ENCODE measurements at places on chromosomes 3 and 15.

- no peak for DNase-seq
Measured at GRCh38 chr15:85037641-85038040, 56.0 kb downstream of the PDE8A start.

DNA sequence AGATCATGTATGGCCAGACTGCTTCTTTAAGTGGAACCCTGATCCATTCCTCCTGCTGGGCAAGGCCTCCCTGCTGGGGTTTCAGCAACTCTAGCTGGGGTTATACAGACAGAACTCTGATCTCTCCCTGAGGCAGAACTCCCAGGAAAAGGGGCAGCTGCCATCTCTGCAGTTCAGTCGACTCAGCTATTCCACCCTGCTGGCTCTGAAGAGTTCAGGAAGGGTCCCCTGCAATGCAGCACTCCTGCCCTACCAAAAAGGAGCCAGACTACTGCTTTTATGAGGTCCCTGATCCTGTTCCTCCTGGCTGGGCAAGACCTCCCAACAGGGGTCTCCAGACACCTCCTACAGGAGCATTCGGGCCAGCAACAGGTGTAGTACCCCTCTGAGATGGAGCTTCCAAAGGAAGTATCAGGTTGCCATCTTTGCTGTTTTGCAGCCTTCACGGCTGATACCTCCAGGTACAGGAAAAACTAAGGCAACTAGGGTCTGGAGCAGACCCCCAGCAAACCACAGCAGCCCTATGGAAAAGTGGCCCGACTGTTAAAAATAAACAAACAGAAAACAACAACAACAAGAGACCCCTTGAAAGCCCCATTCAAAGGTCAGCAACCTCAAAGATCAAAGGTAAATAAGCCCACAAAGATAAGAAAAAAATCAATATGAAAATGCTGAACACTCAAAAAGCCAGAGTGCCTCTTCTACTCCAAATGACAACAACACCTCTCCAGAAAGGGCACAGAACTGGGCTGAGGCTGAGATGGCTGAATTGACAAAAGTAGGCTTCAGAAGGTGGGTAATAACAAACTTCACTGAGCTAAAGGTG, 14.2 kb upstream of the CP start:
- no peak for DNase-seq

- DNase-seq, result no peak
Measured at GRCh38 chr3:5270666-5271371, 83.3 kb downstream of the EDEM1 start.

DNA sequence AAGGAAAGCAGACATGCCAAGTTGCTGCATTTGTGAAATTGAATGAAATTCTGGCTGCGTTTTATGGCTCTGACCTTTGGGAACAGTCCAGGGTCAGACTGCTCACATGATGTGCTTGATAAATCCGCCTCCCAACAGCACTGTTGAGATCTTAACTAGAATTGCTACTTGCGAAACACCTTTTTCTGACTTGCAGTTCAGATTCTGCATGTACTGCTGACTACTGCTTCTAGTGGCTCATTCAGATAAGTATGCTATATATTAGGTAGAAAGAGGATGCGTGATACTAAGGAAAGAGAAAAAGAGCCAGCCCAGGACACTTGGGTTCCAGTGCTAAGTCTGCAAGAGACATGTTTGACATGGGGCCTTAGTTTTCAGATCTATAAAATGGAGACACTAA, 129.4 kb downstream of the LPP start:
- DNase-seq, result no peak

DNA sequence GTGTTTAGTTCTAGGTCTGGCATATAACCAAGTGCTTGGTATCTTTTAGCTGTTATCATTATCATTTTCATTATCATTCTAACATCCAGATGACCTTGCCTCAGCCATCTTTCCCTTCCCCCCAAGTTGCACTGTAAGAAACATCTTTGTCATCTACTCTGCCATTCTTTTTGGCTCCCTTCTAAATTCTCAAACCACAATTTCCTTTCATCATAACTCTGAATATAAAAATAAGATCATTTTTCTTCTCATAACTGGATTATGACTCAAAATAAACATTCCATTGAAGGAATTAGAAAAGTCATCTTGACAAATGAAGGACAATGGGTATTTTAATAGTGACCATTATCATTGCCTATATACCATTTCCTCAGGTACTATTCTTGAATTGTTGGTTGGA, 786.2 kb downstream of the AGBL1 start:
- no peak for DNase-seq

- DNase-seq, result no peak
Measured at GRCh38 chr3:64878362-64878761, 190.6 kb upstream of the ADAMTS9 start.

GRCh38 chr15:62809115-62809967, 233.2 kb upstream of the TPM1 start:
- DNase-seq, result no peak

GRCh38 chr3:73029321-73029796, 32.1 kb upstream of the EBLN2 start:
- no peak for DNase-seq

DNA sequence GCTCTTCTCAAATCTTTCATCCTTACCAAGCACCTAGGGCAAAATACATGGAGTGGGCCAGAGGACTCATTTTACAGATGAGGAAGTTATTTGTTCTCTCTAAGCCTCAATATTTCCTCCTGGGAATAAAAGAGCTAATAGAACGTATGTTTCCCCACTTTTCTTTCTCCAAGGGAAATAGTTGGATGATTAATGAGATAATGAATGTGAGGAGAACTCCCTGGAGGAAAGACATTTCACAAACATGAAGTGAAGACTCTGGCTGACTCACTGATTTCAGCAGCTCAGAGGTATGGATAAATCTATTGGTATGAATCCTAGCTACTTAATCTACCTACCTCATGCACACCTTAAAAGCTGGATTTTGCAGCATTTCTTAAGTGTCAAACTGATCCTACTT, 98.4 kb downstream of the ECT2 start:
- DNase-seq, result no peak

GRCh38 chr3:120153294-120153693, 59.0 kb upstream of the GSK3B start:
- DNase-seq, result no peak

DNA sequence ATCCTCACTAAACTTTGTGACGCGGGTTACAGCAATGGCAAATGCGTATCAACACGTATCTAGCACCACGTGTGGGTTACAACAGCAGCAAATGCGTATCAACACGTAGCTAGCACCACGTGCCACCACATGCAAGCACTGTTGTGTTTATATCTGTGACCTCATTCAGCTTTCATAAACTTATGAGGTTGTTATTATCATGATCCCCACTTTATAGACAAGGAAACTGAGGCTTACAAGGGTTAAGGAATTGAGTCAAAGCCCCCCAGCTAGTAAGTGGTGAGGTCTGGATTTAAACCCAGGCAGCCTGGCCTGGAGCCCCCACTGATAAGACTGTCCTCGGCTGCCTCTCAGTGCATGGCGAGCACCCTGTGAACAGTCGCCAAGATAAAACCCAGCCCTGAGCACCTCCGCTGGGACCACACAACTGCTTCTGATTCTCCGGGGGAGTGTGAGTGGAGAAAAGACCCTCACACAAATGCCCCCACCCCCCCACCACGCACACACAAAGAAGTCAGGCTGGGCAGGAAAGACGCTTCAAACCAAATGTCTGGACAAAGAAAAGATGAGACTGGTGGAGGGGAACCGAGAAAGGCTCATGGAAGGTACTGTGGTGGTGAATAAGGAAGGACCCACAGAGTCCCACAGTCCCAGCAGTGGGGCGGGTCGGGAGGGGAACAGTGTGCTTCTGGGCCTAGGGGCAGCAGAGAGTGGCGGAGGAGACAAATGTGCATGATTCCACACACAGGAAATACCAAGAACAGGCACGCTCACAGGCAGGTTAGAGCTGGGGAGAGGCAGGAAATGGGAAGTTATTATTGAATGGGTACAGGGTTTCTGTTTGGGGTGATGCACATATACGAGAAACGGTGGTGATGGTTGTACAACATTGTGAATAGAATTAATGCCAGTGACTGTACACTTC, 173.4 kb downstream of the XXYLT1 start:
- no peak for DNase-seq

DNA sequence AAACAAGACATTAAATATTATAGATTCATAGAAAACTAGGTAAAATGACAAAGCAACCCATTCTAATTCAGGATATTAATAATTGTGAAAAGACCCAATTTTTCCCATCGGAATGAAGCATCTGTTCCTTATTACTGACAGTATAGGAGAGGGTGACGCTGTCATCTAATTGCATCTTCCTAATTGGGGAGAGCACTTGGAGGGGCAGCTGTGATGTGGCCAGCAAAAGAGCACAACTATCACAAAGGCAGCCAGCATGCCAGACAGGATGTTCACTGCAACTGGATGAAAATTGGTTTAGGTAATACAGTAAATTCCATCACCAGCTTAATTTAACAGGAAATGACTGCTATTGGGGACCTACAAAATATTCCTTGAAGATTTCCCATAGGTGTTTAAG, 21.9 kb upstream of the MINAR1 start:
- no peak for DNase-seq

GRCh38 chr15:72671525-72671924, 14.5 kb downstream of the HIGD2B start:
- no peak for DNase-seq

DNA sequence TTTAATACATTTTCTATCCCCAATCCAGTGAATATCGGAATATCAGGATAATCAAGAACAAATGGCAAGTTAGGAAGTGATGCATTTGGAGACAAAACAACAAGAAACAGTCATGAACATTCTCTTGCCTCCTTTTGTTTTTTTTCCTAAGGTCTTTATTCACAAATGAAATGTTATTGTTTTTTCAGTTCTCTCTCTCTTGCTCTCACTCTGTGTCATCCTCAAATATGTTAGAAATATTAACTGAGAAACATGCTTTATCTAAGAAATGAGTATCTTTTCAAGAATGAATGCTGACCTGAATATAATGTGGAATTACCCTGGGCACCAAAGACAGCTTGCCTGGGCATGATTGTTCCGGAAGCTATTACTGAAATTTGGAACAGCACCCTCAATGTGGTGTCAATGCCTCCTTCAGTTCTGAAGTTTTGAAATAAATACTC, 51.3 kb downstream of the RBMS3 start:
- DNase-seq, result no peak

DNA sequence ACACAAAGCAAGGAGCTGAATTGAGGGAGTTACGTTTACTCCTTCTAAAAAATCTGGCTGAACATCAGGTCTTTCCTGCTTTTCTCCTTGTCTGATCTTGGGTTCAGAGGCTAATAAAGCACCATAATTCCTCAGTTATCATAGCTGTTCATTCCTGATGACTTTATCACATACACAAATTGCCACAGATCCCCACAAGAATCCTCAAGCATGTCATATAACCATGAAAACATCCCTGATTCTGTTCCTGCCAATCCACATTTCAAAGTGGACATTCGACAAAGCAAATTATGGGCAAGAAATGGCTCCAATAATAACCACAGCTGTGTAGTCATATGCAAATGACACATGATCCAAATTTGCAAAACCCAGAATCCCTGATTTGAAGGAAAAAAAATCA, 321.3 kb downstream of the MEX3B start:
- DNase-seq, result no peak

DNA sequence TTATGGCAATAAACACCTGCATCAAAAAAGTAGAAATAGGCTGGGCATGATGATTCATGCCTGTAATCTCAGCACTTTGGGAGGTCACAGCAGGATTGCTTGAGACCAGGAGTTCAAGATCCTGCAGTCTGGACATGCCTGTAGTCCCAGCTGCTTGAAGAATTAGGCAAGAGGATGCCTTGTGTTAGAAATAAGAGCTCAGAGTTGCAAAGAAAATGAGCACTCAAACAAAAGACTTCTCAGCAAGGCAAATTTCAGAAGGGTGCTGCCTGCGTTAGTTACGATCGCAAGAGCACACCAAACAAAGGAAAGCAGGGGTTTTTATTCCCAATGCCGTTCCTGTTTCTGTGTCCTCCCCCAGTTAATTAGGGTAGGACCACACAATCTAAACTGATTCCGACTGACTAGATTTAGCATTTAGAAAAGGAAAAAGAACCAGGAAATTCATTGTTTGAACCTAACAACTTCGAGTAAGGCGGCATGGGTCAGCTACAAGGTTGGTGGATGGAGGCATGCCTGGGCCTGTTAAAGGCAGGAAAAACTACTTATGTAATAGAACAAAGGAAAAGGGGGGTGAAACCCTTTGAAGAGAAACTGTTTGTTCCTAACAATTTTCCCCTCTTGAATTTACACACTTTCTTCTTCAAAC, 55.5 kb downstream of the DLG1 start:
- DNase-seq, result no peak

- DNase-seq, result no peak
Measured at GRCh38 chr3:128052595-128053351, 536 bp downstream of the SEC61A1 start.

GRCh38 chr3:139695426-139696313, 17.9 kb upstream of the NMNAT3 start:
- DNase-seq, result no peak

DNA sequence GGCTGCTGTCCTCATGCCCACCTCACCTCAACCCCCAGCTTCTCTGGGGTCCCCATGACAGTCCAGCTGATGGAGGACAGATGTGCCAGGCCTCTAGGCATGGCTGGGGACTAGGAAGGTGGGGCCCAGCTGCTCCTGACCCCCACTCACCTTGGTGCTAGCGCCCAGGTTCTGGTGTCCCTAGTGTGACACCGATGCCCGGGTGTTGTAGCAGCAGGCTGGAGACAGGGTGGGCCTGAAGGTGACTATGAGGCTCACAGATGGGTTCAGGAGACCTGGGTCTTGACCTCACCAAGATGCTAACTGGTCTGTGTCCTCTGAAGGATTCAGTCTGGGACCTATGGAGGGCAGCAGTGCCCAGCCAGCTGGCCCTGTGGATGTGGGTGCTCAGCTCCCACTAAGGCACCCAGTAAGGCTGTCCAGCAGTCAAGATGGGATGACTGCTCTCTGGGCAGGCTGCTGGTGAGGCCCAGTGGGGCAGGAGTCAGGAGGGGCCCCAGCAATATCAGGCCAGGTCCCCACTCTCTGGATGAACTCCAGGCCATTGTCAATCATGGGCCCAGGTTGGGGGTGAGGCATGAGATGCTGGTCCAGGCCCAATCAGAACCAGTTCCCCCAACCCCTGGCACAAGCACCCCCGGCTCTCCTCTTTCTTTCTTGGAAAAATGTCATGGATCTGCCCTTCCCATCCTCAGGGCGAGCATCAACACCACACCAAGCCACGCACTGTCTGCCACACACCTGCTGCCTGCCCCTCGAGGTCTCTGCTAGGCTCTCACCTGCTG, 33.0 kb downstream of the ALDH1L1 start:
- peak; percentile 0 for DNase-seq

DNA sequence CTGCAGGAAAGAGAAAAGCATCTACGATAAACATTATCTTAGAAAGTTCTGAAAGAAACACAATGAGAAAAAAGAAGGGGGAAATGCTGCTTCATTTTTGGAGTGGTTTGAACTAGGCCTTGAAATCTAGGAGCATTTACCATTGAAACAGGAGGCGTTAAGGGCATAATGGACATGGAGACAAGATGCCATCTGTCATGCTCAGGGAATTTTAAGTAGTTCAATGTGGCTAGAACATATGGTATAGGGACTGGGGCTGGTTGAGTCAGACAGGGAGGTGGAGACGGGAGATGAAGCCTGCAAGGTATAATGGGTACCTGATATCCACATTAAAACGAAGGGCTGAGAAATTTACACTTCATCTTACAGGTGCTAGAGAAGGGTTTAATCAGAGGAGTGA, 10.4 kb upstream of the PLAAT1 start:
- no peak for DNase-seq

GRCh38 chr3:59791774-59792308, 742.0 kb upstream of the CFAP20DC start:
- no peak for DNase-seq

Measured in neural crest cell (in vitro differentiated cells).